LoVo (cell line): ENCODE measurements at places on chromosomes 1 and 21.

DNA sequence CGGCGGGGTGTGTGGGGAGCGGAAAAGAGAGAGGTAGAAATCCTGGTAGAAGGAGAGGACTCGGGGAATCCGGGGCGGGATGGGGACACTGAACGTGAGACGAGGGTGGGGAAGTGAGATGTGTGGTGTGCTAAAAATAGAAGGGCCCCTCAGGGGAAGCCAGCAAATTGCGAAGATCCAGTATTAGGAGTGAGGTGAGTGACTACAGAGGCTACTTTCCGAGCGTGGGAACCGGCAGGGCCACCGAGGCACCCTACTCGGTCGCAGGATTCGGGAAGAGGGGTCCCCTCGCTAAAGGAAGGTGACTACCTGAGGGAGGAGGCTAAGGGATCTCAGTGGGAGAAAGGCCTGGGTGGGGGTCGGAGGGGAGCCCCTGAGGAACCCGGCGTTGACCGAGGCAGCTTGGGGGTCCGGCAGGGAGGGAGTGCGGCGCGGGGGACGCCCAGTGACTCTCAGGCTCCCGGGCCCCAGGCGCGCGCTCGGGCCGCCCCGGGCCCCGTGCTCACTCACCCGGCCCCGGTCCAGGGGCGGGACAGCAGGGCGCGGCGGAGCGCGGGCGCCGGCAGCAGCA lies 318 bp downstream of the ALDH4A1 start:
- no peak for DNase-seq

DNA sequence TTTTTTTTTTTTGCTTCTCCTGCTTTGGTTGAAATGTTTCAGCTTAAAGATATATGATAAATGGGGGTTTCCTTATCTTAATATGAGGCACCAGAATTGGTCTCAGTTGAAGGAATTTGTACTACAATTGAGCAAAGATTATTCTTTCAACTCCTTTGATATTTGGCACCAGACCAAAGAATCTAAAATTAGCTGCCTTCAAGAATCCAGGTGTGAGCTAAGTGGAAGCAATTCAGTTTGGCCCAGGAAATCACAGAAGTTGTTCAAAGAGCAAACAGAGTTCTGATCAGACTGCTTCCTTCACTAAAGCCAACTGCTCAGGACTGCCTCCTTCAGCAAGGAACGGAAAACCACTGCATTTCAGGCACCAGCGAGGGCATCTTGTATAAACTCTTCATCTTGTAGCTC lies 68.3 kb upstream of the BCAR3 start:
- DNase-seq: peak; percentile 4

DNA sequence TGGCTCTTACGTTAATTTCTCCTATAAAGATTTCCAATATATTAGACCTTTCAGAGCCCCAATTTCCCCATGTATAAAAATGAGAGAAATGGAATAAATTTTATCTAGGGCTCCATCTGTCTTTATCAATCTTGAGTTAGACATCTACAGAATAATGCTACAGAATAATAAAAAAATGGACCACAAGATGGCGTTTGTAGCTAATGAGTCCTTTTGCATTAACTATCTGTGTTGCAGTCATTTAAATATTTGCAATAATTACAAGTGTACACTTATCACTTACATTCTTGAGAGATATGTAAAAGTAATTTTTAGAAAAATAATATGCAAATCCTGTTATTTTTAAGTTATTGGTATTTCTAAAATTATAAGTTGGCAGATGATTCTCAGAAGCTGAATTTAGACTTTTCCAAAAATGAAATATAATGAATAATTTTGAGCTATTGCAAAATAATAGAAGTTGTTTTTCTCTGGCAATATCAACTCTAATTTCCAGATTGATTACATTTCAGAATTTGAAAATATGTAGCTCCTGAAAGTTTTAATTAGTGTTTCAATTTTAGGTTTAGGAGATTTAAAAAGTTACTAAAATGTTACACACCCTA lies 87.7 kb downstream of the SNX7 start:
- no peak for DNase-seq

GRCh38 chr1:87329051-87329525 lies 408 bp downstream of the LMO4 start:
- DNase-seq: peak; percentile 39

- no peak for DNase-seq
Observed at GRCh38 chr1:73778471-73778870, 419.5 kb downstream of the LRRIQ3 start.

DNA sequence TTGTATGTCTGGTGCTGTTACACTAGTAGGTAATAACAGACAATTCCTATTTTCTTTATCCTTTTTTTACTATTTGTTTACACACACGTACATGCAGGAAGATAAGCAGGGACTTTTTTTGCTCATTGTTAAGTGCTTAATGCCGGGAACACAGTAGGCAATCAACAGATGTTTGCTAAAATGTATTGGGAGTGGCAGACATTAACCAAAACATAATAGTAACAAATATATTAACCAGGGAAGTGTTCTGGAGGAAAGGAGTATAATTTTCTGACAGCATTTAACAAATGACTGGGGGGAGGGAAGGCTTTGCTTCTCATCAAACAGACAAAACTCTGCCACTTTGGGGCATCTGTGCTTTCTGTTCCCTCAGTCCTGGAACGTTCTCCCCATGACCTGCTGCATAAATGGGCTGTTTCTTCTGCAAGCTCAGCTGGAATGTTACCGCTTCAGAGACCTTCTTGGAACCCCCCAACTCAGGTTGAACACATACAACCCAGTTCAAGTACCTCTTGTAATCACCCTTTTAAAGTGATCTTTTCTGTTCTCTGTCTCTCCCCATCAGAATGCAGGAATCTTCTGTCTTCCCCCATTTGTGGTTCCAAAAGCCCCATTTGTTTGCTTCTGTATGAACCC lies 2.1 kb downstream of the CR1L start:
- DNase-seq: no peak

- DNase-seq: no peak
Observed at GRCh38 chr1:88897070-88897730, 5.8 kb upstream of the GTF2B start.

DNA sequence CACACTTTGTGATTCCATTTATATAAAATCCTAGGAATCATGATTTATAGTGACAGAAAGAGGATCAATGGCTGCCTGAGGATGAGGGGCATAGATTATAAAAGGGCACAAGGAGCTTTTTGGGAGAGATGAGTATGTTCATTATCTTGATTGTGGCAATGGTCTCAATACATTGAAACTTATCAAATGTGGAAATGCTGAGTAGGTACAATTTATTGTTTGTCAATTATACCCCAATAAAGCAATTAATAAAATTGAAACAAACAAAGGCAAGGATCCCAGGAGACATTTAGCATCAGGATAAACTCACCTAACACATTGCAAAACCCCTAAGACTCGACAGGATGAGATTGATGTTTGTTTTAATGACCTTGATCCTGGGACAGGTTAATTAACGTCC lies 153.1 kb upstream of the KLHDC7A start:
- DNase-seq: no peak

DNA sequence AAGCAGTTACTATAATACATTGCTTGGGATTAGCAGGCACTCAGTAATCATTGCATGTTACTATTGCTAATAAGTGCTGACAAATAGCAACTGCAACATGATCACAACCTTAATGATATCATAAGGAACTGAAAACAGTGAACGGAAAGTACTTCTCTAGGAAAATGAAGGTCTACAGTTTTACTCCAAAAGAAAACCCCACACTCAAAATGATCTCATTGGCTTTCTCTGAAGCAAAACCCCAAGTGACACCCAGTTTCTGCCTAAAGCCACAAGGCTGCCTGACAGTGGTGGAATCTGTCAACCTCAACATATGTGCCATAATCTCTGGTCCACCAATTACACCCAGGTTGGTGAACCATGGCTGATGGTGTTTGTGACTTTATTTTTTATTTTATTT lies 137.6 kb downstream of the PTGER3 start:
- DNase-seq: no peak

GRCh38 chr1:96987186-96987703 lies 265.7 kb downstream of the PTBP2 start:
- DNase-seq: no peak

DNA sequence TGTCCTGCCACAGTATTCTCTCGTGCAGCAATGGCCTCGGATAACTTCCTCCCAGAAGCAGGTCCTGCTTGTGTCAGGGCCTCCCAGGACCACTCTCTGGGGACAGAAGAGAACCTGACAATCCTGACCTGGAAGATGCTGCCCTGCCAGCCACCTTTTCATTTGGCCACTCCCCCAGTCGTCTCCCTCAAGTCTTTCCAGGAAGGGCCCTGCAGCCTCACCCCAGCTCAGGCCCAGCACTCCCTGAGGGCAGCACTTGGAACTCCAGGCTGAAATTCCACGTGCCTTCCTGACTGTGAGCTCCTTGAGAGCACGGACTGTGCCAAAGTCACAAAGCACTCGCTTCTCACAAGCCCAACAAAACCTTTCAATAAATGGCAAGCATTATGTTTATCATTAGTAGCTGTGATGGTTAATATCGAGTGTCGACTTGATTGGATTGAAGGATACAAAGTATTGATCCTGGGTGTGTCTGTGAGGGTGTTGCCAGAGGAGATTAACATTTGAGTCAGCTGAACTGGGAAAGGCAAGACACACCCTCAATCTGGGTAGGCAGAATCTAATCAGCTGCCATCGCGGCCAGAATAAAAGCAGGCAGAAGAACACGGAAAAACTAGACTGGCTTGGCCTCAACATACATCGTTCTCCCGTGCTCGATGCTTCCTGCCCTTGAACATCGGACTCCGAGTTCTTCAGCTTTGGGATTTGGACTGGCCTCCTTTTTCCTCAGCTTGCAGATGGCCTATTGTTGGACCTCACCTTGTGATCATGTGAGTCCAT lies 2.3 kb upstream of the CLEC20A start:
- DNase-seq: no peak

DNA sequence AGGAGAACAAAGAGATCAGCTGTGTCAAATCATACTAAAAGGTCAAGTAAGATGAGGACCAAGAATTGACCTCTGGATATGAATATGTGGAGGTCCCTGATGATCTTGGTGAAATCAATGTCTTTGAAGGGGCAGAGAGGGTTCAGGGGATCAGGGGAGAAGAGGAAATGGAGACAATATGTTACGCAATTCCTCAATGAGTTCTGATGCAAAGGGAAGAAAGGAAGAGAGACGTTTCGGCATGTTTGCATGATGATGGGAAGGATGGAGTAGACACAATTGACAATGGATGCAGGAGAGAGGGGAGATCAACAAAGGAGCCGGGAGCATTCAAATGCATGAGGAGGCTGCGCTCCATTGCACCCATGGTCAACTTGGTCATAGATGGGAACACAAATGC lies 36.0 kb upstream of the GUCA2B start:
- DNase-seq: no peak

DNA sequence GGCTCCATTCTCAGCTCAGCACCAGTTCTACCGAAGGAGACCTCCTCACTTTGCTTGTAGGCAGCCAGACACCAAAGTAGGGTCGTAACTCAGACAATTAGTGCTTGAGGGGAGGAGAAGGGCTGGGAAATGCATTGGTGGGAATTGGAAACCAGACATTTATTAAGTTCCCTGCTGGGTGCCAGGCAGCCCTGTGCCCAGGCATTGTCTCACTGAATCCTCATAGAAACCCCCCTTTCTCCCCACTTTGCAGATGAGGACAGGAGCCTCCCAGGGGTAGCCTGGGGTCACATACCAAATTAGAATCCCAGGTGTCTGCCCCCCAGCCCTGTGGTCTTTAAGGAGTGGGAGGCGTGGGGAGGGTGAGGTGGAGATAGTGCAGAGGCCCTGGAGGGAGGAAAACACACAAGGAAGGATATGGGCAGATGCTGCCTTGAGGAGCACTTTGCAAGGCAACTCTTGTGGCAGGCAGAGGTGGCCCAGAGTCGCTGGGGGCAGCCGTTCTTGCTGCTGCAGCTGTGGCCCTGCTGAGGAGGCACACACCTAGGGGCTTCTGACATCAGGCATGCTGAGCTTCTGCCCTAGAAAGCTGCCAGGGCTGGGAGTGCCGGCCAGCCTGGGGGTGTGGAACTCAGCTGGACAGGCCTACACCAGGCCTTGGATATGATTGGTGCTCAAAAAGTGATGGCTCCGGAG lies 29.4 kb downstream of the CDK18 start:
- no peak for DNase-seq

DNA sequence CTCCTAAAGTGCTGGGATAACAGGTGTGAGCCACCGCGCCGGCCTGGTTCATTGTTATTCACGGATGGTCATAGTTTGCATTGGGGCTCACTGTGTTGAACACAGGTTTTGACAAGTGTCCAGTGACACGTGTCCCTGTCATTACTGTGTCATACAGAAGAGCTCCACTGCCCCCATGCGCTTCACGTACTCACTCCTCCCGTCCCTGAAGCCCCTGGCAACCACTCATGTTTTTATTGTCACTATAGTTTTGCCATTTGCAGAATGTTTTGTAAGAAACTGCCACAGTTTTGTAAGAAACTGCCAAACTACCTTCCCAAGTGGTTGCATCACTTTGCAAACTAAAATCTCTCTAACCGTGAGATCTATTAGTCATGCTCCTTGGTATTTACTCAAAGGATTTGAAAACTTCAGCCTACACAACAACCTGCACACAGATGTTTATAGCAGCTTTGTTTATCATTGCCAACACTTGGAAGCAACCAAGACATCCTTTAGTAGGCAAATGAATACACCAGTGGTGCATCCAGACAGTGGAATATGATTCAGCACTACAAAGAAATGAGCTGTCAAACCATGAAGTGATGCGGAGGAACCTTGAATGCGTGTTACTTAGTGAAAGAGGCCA lies 163.2 kb upstream of the COL6A1 start:
- no peak for DNase-seq

DNA sequence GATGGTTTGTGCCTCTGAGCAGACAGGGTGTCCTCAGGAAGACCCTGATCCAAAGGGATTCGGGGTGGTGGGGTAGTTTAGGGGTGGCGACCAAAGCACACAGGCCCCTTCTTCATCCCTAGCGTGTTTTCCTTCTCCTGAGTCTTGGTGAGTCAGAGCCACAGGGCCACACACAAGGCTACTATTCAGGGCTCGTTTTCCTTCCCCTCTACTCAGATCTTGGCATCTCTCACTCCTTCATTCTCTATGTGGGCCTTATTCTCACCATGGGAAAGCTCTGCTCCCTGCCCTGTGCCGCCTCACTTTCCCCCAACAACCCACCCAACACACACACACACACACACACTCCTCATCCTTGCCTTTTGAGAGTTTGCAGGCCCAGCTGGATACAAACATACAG lies 43.6 kb upstream of the WNT2B start:
- DNase-seq: no peak

- no peak for DNase-seq
Observed at GRCh38 chr1:178330153-178330552, 166.6 kb downstream of the CLEC20A start.

- peak; percentile 46 for DNase-seq
Observed at GRCh38 chr1:18256282-18257235, 149.0 kb downstream of the IGSF21 start.

- no peak for DNase-seq
Observed at GRCh38 chr1:109814223-109814622, 50.5 kb upstream of the EPS8L3 start.

- DNase-seq: no peak
Observed at GRCh38 chr1:167408355-167408754, 110.0 kb downstream of the CD247 start.

DNA sequence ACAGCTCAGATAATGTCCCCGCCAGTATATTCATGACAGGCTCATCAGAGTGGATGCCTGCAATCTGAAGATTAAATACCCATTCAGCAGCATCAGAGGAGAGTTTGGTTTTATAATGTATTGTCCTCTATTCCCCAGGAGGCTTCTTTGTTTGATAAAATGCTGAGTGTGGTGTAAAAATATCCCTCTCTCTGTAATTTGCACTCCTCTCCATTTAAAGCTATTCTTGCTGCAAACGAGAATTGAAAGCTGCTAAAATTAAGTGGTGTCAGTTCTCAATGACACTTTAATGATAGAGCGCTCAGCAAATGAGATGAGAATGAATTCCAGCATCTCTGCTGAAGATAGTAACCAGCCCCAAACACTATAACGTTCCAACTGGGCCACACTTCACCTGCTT lies 205.7 kb upstream of the RRP15 start:
- no peak for DNase-seq
